ENCODE measurements at places on chromosomes 1 and 21. TPM values are rescaled to one million over a fixed set of nuclear protein-coding genes. Genes with fewer than 3 reads are reported as not detected.

Gene GJA9
- not detected for total RNA-seq

DNA sequence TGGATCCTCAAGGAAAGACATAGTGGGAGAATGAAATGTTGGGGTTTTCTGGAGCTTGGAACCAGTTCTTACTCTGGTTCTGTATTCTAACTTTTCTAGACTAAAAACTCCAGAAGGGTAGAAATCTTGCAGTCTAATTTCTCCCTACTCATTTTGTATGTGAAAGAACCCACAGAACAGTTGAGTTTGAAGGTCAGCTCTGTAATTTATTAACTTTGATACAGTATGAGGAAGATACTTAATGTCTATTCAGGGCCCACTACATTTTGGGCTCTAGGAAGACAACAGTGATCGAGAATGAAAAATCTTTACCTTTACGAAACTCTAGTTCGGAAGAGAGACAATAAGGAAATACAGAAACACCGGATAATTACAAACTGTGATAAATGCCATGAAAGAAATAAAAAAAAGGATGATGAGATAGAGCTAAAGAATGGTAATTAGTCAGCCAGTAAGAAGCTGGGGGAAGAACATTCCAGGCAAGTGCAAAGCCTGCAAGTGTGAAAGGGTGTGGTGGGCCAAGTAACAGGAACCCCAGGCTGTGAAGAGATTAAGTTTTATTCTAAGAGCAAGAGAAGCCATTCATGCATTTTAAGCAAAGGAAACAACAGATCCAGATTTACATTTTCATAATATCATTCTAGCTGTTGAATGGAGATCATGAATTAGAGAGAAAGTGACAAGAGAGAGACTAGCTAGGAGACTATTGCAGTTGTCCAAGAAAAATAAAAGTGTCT, 159.9 kb upstream of the HMCN1 start:
- no peak for DNase-seq

Gene CCDC27
- not detected for total RNA-seq

DNA sequence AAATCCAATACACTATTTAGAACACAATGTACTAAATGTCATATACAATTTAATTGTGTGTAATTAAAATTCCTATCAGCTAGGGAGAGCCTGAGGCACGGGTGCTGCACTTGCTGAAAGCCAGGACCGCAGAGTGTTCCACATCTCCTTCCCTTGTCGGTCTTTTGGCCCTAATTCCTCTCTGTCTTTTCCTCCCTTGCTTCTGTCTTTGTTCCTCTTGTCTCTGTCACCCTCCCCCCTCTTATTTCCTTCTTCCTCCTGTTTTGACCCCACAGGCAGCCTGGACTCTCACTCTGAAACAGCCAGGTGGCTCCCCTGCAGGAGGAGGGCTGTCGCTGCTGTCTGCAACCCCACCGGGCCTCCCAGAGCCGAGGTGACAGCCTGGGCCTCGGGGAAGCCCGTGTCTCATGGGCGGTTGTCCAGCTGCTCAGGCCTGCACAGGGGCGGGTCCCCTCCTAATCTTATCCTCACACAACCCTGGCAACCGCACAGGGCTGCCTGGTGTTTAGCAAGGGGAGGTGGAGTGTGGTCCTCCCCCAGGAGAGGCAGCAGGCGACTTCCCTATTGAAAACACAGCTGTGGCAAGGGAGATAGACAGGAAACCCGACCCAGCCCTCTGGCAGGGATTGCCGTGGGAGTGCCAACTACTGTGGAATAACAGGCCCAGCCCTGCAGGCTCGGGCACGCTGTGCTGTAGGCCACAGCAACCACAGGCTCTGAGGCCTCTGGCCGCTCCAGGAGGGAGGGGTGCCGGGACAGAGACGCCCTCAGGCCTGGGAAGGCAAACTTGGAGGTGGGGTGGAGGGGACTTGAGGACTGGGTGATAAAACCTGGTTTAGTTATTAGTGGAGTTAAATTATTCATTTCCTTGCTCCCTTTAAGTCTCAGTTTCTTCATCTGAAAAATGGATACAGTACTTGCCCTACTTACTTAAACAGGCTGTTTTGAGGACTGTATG, 68.8 kb upstream of the WDR26 start:
- peak; percentile 93 for DNase-seq

DNA sequence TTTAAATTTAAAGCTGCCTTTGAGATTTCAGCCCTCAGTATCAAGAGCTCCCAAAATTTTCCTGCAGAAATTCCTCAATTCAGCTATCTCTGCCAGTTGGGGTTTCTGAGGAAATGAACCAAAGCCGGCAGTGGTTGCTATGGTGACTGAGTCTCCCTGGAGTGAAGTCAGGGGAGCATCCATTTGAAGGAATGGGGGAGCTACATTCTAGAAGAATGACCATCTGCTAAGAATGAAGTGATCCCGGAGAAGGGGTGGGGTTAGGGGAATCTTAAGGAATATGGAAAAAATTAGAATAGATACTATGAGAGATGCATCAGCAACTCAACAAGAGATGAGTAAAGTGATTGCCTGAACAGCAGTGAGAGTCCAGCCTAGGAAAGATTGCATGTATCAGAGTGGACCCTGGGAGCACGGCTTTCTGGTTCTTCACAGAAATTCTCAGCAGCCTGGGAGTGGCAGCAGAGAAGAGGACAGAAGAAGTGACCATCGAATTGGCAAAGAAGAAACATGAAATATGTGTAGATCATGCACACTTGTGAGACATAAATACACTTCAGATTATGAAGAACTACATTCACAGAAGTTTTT, 94.7 kb downstream of the CHD1L start:
- no peak for DNase-seq

Gene SHE
- total RNA-seq, result 21.4 TPM

DNA sequence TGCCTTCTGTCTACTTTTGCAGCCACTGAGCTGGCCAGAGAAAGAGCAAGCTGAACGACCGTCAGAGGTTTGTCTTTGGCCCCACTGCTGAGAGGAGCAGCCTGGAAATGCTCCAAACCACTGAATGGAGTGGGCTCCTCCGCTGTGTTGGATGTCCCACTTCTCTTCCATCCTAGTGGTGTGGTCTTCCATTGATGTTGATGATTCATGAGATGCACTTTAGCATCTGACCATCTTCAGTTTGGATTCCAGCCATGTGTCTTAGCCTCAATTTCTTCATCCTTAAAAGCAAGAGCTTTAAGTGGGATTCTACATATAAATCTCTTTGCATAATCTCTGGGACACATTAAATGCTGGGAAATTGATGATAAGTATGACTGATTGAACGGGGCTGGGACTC, 276.9 kb downstream of the SIPA1L2 start:
- no peak for DNase-seq

GRCh38 chr1:152870831-152871730, 7.0 kb upstream of the SMCP start:
- no peak for DNase-seq

DNA sequence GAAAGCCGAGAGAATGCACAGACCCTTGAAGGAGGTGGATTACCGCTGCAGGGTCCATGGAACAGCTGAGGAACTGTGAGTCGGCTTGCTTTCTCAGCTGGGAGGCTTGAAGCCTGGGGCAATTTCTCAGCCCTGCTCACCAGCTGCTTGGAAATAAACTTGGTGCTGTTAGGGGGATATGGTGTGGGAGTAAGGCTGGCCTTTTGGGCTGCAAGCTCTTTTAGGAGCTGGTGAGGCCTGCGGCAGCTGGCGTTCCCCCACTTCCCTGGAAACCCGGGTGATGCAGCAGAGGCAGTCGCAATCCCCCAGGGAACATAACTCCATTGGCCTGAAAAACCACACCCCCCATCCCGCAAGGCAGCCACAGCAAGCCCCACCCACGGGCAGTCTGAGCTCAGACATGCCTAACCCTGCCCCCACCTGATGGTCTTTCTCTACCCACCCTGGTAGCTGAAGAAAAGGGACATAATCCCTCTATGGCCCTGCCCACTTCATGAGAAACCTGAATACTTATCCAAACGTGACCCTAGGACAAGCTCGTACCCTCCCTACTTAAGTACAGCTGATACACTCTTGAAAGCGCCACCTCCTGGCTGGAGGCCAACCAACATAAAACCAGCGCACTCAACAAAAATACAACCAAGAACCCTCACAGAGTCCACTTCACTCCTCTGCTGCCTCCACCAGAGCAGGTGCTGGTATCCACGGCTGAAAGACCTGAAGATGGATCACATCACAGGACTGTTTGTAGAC, 1995.8 kb downstream of the NCAM2 start:
- DNase-seq, result no peak

GRCh38 chr1:183537405-183537804, 52.9 kb downstream of the NCF2 start:
- DNase-seq, result no peak

Gene RAB25
- total RNA-seq, result not detected

GRCh38 chr1:116498789-116499628, 71.8 kb downstream of the CD58 start:
- DNase-seq, result no peak

DNA sequence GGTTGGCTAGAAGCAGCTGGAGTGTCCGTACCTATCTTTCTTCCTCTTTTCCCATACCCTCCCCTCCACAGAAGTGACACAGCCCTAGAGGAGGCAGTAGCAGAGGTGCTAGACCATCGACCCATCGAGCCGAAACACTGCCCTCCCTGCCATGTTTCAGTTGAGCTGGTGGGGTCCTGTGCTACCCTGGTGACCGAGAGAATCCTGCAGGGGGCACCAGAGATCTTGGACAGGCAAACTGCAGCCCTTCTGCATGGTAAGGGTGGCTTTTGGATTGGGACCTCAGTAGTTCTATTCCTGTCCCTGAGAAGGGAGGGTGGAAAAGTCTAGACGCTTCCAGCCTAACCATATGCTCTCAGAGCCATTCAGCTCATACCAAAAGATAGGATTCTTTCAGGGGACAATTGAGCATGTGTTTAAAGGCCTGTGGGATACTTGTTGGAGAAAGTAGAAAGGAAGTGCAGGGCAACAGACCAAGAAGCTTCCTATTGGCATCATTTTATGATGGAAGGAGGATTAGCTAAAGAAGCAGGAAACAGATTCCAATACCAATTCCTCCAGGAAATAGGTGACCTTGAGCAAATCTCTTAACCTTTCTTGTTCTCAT, 11.7 kb upstream of the BNIPL start:
- DNase-seq, result peak; percentile 88

GRCh38 chr1:205920159-205920558, 23.1 kb downstream of the SLC26A9 start:
- DNase-seq, result peak; percentile 75

Gene NPL
- 6.7 TPM for total RNA-seq

DNA sequence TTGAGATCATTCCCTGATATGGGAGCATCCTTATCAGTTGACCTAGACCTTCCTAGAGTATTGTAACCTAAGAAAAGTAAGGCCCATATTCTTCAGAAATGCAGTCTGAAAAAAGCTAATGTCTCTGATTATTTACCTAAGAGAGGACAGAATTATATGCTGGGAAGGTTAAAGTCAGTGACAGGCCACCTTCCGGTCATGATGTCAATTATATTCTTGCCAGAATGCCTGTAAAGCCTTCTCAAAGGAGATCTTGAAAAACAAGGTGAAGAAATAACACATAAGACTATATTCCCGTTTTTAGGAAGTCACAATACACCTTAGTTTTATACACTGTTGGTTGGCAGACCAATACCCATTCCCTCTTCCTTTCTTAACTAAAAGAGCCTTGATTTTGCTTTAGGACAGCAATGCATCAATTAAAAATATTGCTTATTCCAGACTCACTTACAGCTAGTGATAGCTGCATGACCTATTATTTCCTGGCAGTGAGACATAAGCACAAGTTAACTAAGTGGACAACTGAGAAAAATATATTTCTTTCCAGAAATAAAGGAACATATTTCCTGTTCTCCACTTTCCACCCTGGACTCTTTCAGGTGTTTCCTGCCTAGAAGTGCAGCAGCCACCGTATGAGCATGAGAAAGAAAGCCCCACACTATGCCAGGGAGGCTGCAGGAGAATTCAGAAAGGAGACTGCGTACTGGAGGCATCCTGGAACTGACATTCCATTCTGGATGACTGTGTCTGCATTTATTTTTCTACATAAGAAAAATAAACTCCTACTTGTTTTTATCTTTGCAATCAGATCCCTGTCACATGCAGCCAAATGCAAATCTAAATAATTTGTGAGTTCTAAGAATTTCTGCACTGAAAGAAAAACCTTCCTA, 332.9 kb upstream of the PTBP2 start:
- DNase-seq, result no peak

Gene C1orf115
- 31.2 TPM for total RNA-seq

- peak; percentile 46 for DNase-seq
These were observed 392 bp upstream of the TAGLN2 start for GRCh38 chr1:159925719-159926078.

DNA sequence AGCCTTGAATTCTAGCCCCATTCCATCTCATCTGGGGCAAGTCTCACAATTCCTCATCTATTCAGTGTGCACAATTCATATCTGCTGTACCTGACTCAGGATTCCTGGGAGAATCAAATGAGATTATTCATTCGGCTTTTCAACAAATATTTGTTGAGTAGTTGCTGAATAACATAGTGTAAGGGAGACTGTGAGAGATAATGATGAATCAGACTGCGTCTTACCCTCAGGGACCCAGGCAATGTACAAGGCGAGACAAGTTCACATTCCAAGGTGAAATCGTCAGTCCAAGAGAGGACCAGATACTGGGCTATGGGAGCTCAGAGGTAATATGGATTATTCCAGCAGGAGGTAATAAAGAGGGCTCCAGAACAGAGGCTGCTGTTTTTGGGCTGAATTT, 67.8 kb upstream of the SMYD2 start:
- DNase-seq, result no peak

DNA sequence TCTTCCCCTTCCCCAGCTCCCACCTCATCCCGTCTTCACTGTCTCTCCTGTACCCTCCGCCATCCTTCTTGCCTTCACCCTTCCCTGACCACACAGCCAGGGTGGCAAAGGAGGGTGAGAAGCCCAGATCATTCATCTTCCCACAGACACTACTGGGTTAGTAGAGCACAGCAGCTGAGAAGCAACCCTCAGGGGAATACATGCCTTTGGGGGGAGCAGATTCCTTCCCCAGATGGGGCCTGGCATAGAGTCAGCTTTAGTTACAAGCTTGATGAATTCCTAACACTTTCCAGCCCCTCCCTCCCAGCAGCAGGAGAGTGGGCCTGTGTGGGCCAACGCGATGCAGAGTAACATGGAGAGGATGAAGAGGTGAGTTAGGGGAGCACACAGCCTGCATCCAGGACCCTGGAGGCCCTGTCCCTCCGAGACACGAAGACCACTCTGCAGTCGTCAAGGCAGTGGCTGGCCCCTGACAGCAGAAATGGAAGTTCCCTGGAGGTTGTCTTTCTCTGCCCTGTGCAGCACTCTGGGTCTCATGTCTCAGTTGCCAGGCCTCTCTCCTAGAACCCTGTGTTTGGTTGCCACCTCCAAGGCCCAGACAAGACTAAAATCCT, 8.8 kb upstream of the BTG2 start:
- no peak for DNase-seq

DNA sequence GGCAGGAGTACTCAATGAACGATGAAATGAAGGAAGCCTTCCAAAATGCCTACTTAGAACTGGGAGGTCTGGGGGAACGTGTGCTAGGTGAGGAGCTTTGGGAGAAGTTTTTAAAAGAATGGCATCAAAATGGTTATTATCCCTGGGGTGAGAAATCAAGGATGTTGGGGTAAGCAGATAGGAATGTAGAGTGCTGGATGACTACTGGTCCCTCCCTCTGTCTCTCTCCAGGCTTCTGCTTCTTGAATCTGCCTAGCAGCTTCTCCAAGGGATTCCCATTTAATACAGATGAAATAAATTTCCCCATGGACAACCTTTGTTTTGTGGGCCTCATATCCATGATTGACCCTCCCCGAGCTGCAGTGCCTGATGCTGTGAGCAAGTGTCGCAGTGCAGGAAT, 19.0 kb upstream of the CASQ1 start:
- no peak for DNase-seq

Gene BARHL2
- not detected for total RNA-seq

Gene FOXD3
- total RNA-seq, result 0.18 TPM

- DNase-seq, result peak; percentile 47
These were observed 90.1 kb upstream of the IRF2BP2 start for GRCh38 chr1:234699795-234700665.

Gene RGS4
- 5.1 TPM for total RNA-seq

GRCh38 chr1:198763298-198763714, 124.5 kb downstream of the PTPRC start:
- DNase-seq, result no peak

All from left cardiac atrium (tissue), 4 donors.